ENCODE measurements at places on chromosomes 5 and 9. TPM values are rescaled to one million over a fixed set of nuclear protein-coding genes. Genes with fewer than 3 reads are reported as not detected.

DNA sequence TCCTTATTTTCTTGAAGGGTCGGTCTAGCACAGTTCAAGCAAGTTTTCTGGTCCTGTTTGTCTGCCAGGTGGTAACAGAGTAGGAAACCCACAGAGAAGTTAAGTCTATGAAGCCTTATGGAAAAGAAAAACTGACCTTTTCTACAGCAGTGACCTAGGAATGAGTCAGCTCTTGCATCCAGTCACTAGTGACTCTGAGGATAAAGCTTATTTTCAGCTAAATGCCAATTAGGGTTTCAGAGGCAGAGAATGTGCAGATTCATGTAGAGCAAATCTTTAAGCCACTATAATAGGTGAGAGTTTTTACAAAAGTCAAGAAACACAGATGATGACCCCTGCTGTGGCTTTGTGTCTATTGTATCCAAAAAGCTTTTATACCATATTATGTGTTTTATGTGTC lies 100.7 kb downstream of the CWC27 start:
- DNase-seq: peak; percentile 1

Gene RELL2
- total RNA-seq: 3.3 TPM

Gene PCDHA5
- 0.07 TPM for total RNA-seq

DNA sequence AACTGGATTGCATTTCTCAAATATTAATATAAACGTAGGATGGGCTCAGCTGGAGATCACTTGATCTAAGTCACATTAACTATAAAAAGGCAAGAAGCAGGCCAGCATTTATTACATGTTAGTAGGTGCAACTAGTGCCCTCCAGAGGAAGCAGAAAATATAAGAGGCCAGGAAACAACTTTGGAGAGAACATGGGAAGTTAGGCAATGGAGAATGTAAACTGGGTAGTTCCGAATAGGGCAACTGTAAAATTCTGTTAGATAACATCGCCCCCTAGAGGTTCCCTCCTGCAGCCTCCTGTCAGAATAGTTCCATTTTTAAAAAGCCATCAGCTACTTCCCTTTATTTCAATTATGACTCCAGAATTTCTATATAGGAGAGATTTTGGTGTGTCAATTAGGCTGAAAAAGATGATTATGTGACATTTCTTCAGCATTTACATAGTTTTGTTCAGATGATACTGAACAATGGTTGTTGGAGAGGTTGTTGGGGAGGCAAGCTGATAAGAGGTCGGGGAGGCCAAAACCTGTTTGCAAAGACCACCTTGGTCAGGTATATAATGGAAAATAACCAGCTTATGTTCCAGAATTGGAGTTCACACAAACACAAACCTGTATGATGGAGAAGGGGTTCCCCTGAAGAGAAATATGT lies 22.4 kb downstream of the CCL28 start:
- peak; percentile 40 for DNase-seq

Gene BAAT
- total RNA-seq: not detected

Gene FTMT
- total RNA-seq: not detected

- DNase-seq: no peak
Observed at GRCh38 chr5:170738840-170739239, 44.7 kb upstream of the GABRP start.

DNA sequence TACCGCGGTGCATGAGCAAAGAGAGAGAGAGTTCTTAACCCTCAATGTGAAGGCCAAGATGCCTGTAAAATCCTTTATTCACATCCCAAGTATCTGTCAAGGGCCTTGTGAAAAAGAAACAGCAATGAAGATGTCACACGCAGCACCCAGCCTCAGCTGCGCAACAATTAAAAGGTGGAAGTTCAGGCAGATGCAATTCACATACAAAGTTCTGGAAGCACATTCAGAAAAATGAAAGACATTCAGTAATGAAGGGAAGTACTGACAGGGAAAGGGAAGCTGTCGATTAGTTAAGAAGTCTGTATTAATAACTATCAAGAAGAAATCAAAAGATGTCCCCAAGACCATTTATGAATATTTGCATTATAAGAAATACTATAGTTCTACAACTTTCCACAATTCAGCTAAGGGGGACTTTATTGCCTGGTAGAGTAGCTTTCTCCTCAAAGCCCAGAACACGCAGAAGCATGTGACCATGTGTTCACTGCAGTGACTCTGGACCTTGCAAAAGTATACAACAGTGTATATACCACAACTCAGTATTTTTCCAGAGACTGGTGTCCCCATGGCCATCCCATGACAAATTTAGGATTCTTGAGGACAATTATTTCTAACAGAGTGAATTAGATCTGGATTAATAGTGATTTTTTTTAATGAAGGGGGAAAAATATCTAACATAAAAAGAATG lies 137.5 kb downstream of the CDK5RAP2 start:
- DNase-seq: no peak

GRCh38 chr5:82828211-82828610 lies 249.0 kb downstream of the TMEM167A start:
- no peak for DNase-seq

- DNase-seq: no peak
Observed at GRCh38 chr9:31166516-31166915, 1217.9 kb upstream of the ACO1 start.

Gene GKAP1
- 2.7 TPM for total RNA-seq

DNA sequence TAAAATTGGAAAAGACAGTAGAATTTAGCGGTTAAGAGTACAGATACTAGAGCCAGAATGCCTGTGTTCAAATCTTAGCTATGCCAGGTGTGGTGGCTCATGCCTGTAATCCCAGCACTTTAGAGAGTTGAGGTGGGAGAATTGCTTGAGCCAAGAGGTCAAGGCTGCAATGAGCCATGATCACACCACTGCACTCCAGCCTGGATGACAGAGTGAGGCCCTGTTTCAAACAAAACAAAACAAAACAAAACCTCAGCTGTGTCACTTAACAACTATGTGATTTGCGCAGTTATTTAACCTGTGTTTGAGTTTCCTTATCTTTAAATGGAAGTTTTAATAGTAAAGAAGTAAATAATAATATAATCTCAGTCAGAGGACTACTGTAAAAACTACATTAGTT lies 68.3 kb downstream of the TBCA start:
- DNase-seq: no peak

DNA sequence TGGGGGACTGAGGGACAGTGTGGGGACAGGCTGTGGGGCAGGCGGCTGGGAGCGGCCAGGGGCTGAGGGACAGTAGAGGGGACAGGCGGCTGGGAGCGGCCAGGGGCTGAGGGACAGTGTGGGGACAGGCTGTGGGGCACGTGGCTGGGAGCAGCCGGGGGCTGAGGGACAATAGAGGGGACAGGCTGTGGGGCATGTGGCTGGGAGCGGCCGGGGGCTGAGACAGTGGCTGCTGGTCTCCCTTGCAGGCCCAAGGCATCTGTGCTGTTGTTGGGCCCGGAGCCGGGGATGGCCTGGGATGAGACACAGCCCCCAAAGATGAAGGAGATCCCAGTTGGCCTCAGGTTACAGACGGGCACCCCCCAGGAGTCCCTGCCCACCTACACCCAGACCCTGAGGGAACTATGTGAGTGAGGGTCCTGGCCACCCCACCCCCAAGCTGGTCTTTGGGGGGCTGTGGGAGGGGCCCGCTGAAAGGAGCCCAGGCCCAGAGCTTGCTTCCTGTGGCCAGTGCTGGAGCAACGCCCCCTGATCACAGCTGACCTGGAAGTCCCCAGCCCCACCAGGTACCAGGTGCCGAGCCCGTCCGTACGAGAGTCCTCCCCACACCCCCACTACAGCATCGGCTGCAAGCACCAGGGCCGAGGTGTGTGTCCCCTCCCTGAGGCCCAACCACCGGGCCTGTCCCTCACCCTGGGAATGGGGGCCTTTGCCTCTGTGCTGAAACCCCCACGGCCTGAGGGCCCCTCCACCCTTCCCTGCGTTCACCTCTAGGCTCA lies 593 bp downstream of the STPG3 start:
- DNase-seq: no peak

Gene ROR2
- not detected for total RNA-seq

DNA sequence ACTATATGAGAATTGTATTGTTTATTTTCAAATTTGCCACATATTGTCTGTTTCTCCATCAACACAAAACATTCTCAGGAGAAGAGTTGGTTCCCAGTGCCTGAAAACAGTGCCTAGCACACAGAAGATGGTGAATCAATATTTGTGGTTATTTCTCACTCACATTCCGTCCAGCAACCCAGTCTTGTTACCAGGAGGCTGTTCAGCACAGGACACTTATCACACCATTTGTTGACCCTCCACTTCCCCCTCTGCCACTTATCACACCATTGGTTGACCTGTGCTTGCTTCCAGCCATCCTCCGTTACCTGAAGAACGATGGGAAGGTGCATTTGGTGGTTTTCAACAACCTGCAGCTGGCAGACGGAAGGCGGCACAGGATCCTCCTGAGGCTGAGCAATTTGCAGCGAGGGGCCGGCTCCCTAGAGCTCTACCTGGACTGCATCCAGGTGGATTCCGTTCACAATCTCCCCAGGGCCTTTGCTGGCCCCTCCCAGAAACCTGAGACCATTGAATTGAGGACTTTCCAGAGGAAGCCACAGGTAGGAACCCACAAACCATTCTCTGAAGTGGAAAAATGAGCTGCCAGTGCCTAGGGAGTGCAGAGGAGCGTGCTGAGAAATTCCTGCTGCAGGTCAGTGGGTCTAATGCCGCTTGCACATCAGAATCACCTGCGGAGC lies 20.5 kb downstream of the THBS4 start:
- DNase-seq: no peak

GRCh38 chr9:94663140-94663539 lies 23.8 kb upstream of the FBP1 start:
- no peak for DNase-seq

GRCh38 chr9:134325813-134326723 lies at the start of gene RXRA:
Gene RXRA, plus strand, starts transcription at chr9:134326455. Its CDS starts 177 bp downstream, at chr9:134326632.
- peak; percentile 36 for DNase-seq
